ENCODE measurements at places on chromosomes 4 and X. TPM values are rescaled to one million over a fixed set of nuclear protein-coding genes. Genes with fewer than 3 reads are reported as not detected.

Gene BMP3
- not detected for polyA plus RNA-seq

Gene VEGFC
- 20.6 TPM for polyA plus RNA-seq

Gene TCEAL6
- polyA plus RNA-seq: not detected

Gene TKTL1
- not detected for polyA plus RNA-seq

Gene EREG
- polyA plus RNA-seq: 1.6 TPM

Gene RAB9A
- 40.4 TPM for polyA plus RNA-seq

Gene EMD
- polyA plus RNA-seq: 96.0 TPM

Gene RPS6KA6
- polyA plus RNA-seq: 1.4 TPM

Gene SPIN2A
- polyA plus RNA-seq: 0.59 TPM

Gene GLUD2
- polyA plus RNA-seq: 0.36 TPM

Gene XK
- polyA plus RNA-seq: not detected

Gene GPR34
- not detected for polyA plus RNA-seq

Gene SPANXD
- not detected for polyA plus RNA-seq

Gene WNK3
- 0.29 TPM for polyA plus RNA-seq

Gene KCTD8
- polyA plus RNA-seq: not detected

Gene IL2RG
- 0.53 TPM for polyA plus RNA-seq

Gene SLC10A7
- polyA plus RNA-seq: 4.5 TPM

Gene RADX
- polyA plus RNA-seq: 0.53 TPM

Gene TMEM154
- polyA plus RNA-seq: 16.1 TPM

Gene TMEM31
- 0.28 TPM for polyA plus RNA-seq

Gene SPANXN3
- polyA plus RNA-seq: not detected

Gene SYP
- 0.23 TPM for polyA plus RNA-seq
